ENCODE measurements at places on chromosomes 6 and 20.

GRCh38 chr6:113733381-113733780 is 123.8 kb upstream of the MARCKS start:
- peak; percentile 51 for DNase-seq

GRCh38 chr6:100457311-100457990 is 7.3 kb downstream of the SIM1 start:
- DNase-seq: no peak

GRCh38 chr6:7431674-7432390 is 42.2 kb downstream of the RIOK1 start:
- DNase-seq: peak; percentile 33

GRCh38 chr6:132893772-132894490 is 79.6 kb downstream of the RPS12 start:
- no peak for DNase-seq

DNA sequence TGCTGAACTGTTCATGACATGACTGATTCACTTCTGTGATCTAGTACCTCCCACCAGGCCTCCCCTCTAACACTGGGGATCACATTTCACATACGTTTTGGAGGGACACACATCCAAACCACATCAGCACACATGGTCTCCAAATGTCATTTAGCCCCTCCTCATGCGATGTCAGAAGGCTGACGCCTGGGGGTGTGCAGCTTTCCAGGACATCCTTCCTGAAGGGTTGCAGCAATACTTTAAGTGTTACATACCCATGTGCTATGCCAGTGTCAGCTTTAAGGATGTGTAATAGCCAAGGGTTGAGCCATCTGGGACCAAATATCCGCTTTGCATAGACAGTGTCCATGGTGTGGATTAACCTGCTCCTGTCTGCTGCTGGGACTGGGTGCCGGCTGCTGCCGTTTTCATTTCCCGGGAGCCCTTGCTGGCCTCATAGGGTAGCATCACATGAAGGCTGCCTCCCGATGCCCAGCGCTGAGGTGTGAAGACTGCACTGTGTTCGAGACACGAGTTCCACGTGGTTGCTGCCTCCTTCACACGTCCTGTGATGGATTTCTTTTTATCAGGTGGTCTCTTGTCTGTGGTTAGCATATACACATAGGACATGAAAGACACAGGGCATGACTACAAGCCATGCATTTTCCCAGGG is 219.0 kb downstream of the THBS2 start:
- DNase-seq: peak; percentile 79

GRCh38 chr6:7818257-7819214 is 92.1 kb downstream of the TXNDC5 start:
- DNase-seq: no peak

- DNase-seq: peak; percentile 76
Observed at GRCh38 chr6:44221291-44221960, 2.0 kb upstream of the SLC29A1 start.

DNA sequence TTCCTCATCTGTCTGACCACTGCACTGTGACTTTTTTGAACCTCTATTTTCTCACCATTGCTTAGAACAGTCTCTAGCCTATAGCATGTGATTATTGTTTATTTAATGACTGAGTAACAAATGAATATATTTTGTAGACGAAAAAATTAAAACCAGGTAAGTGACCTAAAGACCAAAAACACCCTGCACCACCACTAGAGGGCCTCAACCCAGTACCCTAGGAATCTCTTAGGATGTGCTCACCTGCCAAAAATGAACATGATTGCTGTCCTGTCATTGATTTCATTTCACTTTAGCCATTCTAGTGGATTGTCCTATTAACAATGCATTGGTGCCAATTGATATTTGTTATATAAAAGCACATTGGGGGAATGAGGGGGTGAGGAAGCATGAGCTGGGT is 199.1 kb downstream of the COL9A1 start:
- peak; percentile 4 for DNase-seq

GRCh38 chr20:60220706-60221105 is 262.5 kb downstream of the CDH26 start:
- no peak for DNase-seq

DNA sequence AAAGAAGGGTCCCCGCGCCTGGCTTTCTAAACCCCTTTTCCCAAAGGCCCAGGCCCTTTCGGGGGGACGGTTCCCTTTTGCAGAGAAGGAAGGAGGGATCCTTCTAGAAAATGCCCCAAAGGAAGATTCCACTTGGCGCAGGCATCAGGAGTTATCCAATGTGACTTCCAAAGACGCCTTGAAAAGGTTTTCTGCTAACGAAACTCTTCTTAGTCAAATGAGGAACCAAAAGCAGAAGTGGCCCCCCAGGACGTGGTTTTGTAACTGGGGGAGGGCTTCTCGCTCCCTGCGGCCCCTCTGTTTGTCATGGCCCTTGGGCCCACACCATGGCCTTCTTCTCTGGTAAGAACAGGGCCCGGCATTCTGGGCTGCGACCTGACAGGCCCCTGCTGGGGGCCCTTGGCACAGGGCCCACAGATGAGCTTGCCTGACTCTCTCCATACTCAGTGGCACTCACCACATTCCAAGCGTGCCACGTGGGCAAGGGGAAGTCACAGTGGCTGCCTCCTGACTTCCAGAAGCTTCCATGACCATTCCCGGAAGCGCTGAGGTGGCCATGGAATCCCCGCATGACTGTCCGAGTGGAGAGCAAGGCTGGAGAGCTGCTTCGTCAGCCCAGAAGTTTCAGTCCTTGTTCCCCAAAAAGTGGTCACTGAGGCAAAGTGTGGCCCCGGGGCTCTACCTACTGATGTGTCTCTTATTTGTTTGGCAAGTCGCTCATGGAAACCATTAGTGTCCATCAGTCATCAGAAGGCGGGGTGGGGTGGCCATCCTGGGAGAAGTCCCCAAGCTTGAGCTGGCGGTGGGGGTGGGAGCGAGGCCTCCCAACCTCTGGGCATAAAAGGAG is 834 bp upstream of the CTSZ start:
- no peak for DNase-seq

GRCh38 chr6:111148110-111148509 is 60.8 kb downstream of the SLC16A10 start:
- no peak for DNase-seq

DNA sequence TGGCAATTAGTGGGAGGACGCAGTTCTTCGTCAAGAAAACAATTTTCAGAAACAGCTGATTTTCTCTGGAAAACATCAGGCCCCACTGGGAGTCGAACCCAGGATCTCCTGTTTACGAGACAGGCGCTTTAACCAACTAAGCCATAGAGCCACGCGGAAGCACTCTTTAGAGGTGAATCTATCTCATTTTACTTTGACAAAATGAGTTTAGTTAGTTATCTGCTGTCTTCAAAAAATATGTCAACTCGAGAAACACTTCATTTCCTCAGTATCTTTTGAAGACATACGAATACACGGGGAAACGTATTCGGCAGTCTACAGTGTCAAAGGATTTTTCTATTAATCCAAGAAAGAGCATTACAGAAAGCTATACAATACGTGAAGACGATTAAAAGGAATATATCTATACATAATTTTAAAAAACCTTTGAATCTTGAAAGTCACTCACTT is 26.7 kb downstream of the GPX6 start:
- DNase-seq: peak; percentile 85

- DNase-seq: no peak
Observed at GRCh38 chr20:47875297-47876025, 90.2 kb upstream of the SULF2 start.

DNA sequence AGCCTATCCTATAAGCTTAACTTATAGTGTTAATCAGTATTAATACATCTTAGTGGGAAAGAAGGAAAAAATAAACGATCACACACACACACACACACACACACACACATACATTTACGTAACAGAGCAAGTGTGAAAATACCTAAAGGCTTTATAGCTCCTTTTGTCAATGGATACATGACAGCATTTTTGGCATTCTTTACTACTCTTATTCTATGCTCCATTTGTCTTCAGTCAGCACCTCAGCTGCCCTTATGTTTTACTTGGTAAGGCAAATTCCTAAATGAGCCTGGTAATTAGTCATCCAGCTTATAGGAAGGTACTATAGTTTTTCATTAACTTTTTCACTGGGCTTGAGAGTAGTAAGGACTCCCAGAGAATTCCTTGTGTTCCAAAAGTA is 25.1 kb upstream of the SLC17A3 start:
- peak; percentile 2 for DNase-seq

DNA sequence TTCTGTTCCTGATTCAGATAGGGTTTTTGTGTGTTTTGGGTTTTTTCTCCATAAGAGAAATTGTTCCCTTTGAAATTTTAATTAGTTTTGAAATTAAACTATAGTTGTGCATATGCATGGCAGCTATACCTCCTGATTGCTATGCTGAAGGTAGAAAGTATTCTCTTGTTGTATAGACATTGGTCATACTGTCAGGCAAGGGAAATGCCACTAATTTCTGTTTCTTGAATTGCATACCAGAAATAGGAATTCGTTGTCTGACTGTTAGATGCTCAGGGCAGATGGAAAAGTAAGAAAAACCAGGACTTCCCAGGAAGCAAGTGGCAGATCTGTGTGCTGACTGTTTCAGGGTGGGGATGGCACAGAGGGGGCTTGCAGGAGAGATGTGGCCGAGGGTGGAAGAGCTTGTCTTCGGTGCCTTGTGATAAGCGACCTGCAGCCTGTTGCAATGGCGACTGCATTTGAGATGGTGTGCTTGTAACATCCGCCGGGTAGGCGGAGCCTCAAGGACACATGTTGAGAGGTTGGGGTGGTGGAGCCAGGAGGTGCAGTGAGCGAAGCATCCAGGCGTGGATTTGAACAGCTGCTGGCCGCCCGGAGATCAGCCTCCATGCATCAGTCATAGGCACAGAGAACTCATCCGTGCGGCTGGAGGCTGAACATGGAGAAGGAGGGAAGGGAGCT is 42.8 kb downstream of the RREB1 start:
- DNase-seq: no peak

GRCh38 chr6:121351916-121352315 is 17.6 kb upstream of the TBC1D32 start:
- no peak for DNase-seq

GRCh38 chr6:134361011-134361410 is 43.1 kb upstream of the SGK1 start:
- DNase-seq: no peak

DNA sequence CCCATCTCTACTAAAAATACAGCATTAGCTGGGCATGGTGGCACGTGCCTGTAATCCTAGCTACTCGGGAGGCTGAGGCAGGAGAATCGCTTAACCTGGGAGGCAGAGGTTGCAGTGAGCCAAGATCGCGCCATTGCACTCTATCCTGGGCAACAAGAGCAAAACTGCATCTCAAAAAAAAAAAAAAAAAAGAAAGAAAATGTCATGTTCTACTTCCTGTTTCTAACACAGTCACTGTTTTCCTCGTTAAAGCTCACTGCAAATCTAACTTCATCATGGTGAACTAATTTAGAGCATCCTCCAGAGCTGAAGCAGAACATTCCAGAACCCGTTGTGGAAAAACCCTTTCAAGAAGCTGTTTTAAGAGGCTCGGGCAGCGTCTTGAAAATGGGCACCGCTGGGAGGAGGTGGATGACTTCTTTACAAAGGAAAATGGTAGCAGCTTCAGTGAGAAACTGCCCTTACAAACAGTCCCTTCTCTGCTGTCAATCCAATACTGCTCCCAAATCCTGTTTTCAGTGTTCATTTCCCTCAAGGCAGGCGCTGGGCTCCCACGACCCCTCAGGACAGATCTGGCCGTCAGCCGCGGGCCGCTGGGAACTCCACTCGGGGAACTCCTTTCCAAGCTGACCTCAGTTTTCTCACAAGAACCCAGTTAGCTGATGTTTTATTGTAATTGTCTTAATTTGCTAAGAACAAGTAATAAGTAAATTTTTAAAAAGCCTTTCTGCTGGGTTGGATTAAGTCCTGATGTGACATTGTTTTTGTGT is 12.5 kb downstream of the CTSZ start:
- DNase-seq: no peak

DNA sequence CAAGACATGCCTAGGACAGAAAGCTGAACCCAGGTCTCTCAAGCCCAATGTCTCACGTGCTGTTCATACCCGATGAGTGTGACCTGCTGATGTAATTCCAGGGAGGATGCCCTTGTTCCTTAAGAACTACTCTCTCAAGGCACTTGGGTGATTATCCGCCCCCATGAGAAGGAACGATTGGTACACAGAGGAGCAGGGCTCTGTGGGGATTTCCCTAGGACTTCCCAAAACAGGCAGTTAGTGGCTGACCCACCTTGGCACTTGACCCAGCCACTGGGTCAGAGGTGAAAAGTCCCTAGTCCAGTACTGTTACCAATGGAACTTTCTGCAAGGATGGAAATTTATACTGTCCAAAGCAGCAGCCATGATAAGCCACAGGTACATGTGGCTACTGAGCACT is 9.2 kb upstream of the BPIFB6 start:
- no peak for DNase-seq

GRCh38 chr6:158816803-158817727 is 2.1 kb downstream of the EZR start:
- DNase-seq: no peak

- DNase-seq: peak; percentile 9
Observed at GRCh38 chr6:20791944-20792343, 257.7 kb downstream of the CDKAL1 start.

DNA sequence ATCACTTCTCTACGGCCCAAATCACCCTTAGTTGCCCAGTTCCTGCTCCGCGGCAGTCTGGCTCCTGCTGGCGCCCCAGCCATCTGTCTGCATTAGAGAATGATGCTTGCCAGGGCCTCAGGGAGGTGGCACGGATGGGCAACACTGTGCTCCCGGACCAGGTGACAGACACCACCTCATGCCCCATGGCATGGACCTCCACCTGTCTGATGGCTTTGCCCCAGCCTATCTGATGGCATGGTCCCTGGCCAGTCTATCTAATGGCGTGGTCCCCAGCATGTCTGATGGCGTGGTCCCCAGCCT is 18.8 kb upstream of the MRGBP start:
- DNase-seq: no peak

GRCh38 chr6:160462551-160463109 is 114.5 kb downstream of the SLC22A3 start:
- DNase-seq: peak; percentile 91

GRCh38 chr6:169668203-169668847 is 33.5 kb downstream of the WDR27 start:
- no peak for DNase-seq

DNA sequence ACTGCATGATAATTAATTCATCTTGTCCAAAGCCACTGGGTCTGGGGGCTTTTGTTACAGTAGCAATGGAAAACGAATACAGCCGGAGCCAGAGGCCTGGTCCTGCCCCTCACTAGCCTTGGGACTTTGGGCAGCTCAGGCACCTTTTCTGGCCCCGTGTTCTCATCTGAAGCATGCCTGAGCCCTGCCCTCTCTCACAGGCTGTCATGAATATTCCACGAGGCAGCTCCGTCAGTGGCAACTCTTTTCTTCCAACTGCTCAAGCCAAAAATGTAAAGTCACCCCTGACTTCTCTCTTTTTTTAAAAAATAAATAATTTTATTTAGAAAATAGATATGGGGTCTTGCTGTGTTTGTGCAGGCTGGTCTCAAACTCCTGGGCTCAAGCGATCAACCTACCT is 5.3 kb downstream of the BNIP5 start:
- no peak for DNase-seq

- peak; percentile 27 for DNase-seq
Observed at GRCh38 chr6:85580118-85580877, 13.4 kb downstream of the SNX14 start.

GRCh38 chr6:140653972-140654371 is 1279.5 kb upstream of the CITED2 start:
- DNase-seq: no peak

Measured in fibroblast of mammary gland (primary cell).